ENCODE measurements at places on chromosomes 16 and 17.

- peak; percentile 15 for DNase-seq
Measured at GRCh38 chr17:72305472-72305871, 184.7 kb downstream of the SOX9 start.

DNA sequence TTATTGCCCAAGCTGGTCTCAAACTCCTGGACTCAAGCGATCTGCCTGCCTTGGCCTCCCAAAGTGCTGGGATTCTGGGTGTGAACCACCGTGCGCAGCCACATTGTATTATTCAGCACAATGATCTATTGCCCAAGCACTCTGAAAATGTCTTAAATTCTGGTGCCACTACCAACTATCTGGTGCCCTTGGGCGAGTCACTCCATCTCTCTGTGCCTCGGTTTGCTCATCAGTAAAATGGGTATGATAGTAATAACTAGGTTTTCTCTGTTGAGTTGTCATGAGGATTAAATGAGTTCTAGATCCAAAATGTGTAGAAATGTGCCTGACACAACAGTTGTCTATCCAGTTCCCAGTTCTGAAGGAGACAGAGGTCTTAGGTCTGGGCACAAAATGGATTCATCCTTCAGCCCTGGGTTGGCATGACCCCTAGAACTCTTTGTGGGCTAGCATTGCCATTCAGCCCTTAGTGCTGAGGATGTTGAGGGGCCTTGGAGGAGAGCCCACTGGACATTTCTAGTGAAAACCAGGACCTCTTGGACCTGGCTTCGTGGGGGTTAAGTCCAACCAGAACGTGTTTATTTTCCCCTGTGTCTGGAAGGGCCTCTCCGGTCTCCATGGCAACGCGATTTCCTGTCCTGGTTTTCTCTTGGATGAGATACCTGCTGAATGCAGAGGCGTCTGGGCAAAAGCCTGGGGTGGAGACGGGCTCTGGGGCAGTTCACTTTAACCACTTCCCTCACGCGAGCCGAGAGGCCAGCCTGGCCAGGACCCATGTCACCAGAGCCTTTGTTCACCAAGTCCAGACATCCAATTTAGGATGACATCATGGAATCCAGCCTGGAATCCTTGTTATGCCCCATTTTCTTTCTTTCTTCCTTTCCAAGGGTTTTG, 43.7 kb upstream of the TNRC6A start:
- peak; percentile 65 for DNase-seq

- no peak for DNase-seq
Measured at GRCh38 chr17:15654886-15655561, 29.1 kb downstream of the TRIM16 start.

DNA sequence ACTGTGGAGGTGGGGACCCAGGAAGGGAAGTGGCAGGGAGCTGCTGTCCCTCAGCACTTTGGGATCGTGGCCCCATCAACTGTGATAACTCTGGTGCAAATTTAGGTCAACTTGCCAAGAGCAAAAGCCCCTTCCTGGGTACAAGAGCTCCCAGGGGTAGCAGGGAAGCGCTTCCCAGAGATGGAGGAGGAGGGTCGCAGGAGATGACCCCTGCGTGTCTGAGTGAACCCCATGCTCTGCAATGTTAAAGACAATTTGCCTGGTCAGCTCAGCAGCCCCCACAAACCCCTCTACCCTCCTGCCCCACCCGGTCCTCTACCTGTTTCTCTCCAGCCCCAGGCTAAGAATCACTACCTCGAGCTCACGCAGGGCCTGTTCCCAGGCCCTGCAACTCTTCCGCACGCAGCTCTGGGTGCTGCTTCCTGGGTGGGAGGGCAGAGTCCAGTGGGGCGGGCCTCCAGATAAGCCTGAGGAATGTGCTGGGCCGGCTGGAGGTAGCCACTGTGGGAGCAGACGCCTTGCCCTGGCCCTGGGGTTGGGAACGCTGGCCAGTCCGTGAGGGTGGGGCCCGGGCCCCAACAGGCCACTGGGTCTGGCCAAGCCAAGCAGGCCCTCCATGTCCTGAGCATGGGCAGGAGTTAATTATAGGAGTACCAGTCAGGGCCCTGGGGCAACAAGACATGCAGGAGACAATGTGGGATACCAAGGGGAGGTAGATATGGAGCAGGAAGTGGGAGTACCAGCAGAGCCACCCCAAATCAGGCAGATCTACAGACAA, 6.1 kb downstream of the DOK4 start:
- DNase-seq: peak; percentile 92

Data from GM03348 (cell line).